ENCODE measurements at places on chromosomes 11 and 22.

GRCh38 chr11:117933930-117934329 lies 4.7 kb upstream of the TMPRSS13 start:
- DNase-seq, result no peak

DNA sequence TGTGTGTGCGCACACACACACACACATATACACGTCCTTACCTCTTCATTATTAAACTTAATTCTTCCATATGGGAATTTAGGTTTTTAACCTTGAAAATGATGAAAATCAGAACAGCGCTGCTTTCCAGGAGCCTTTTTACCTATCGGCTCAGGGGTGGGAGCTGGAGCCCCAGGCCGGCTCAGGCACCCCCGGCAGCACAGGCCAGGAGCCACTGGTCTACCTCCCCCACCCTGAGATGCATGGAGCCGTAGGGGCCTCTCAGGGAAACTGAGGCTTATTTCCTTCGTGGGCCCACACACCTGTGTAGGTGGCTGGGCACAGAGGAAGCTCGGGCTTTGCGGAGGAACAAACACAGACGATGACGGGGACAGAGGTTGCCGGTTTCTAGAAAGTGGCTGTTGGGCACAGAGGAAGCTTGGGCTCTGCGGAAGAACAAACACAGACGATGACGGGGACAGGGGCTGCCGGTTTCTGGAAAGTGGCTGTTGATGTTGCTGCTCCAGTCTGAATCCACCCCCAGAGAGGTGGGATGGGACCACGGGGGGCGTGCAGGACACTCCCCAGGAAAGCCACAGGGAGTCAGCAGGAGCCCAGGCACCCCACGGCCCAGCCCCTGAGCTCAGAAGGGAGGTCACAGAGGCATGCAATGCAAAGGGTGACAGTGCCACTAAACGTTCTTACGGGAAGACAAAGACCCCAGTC lies 149.4 kb downstream of the BRD1 start:
- no peak for DNase-seq

- DNase-seq, result no peak
These were observed 98.3 kb downstream of the ARHGAP42 start for GRCh38 chr11:100785148-100785983.

GRCh38 chr22:27250418-27250817 lies 551.1 kb downstream of the MN1 start:
- no peak for DNase-seq

DNA sequence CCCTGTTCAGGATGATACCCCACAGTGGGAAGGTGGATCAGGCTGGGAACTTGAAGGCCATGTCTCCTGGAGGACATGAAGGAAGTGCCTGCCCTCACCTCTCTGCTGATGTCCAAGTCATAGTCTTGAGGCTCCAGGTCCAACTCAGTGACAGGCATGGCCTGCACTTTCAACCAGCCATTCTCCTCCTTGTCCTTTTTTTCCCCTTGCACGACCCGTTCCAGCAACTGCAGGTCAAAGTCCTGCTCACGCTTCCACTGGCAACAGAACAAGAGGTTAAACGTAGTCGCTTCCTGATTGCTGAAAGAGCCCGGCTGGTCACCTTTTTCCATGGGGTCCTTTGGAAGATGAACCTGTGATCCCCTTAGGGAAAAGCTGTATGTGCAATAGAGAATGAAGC lies 47.7 kb downstream of the C11orf58 start:
- DNase-seq, result no peak

Measured in NCI-H69 (cell line).